ENCODE measurements at places on chromosomes 12 and 14.
A peak's percentile ranks its signal among the peaks of the same experiment; 100 is the strongest.

GRCh38 chr12:131385313-131386166, 325.4 kb upstream of the SFSWAP start:
- H3K27me3 ChIP-seq: no peaks in the 10 kb centered on the region
- no peak overlapping the region for H3K27ac ChIP-seq
- H3K36me3 ChIP-seq: no peaks in the 10 kb centered on the region

DNA sequence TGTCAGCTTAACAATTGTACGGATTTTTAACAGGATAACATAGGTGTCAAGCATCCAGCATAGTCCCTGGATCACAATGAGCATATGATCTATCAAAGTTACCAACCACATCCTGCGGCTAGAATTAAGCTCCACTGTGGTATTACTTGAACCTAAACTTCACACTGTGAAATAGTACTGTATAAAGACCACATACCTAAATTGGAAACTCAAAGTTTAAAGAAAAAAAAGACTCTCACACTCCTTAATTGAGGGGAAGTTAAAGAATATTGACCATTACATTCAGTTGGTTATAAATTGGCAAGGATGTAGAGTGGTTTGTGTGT, 133.0 kb upstream of the PZP start:
- H3K4me1 ChIP-seq: no peaks in the 10 kb centered on the region
- H3K27me3 ChIP-seq: 0 out of 2 replicates have a peak, but pooled peaks cover 5% of the 10 kb centered on the region
- no peak overlapping the region for H3K27ac ChIP-seq
- no peak for DNase-seq
- H3K36me3 ChIP-seq: no peaks in the 10 kb centered on the region

DNA sequence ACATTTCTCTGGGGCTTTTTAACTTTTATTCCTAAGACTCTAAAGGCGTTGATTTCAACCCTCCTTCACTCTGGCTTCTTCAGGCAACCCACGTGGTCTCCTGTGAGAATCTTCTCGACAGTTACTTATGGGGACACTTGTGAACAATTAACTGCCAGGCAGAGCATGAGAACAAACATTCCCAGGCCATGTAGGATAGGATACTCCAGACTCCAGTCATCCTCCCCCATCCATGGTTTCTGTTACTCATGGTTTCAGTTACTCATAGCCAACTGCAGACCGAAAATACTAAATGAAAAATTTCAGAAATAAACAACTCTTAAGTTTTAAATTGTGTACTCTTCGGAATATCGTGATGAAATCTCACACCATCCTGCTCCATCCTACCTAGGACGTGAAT, 19.5 kb downstream of the GPR68 start:
- no peaks in the 10 kb centered on the region for H3K36me3 ChIP-seq
- no peak overlapping the region for H3K27ac ChIP-seq
- no peaks in the 10 kb centered on the region for H3K27me3 ChIP-seq
- peak; percentile 59 for DNase-seq

- H3K4me3 ChIP-seq: no peak overlapping the region
- peak; percentile 77 for DNase-seq
- H3K27me3 ChIP-seq: no peaks in the 10 kb centered on the region
- no peak overlapping the region for H3K27ac ChIP-seq
- no peaks in the 10 kb centered on the region for H3K4me1 ChIP-seq
Measured at GRCh38 chr12:132638541-132639408, 20.2 kb downstream of the P2RX2 start.

DNA sequence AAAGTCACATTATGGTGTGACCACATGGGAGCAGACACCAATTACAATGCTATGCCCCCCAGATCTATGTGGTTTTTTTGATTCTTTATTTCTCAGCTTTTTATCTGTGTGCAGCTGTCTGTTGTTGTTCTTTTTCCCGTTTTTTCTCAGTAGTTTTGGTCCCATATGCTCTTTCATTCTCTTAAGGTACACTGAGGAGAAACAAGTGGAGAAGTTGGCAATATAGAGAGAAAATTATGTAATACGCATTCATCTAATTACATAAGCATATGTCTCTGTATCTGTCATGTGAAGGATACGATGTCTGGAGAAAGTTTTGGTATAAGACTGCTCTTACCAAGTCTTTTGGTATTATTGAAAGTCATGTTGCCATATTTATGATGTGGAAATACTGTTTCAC, 819.0 kb downstream of the NRXN3 start:
- H3K4me3 ChIP-seq: no peak overlapping the region
- H3K27ac ChIP-seq: no peak overlapping the region
- H3K36me3 ChIP-seq: no peaks in the 10 kb centered on the region
- H3K4me1 ChIP-seq: 0 out of 2 replicates have a peak, but pooled peaks cover 5% of the 10 kb centered on the region
- H3K27me3 ChIP-seq: no peaks in the 10 kb centered on the region

DNA sequence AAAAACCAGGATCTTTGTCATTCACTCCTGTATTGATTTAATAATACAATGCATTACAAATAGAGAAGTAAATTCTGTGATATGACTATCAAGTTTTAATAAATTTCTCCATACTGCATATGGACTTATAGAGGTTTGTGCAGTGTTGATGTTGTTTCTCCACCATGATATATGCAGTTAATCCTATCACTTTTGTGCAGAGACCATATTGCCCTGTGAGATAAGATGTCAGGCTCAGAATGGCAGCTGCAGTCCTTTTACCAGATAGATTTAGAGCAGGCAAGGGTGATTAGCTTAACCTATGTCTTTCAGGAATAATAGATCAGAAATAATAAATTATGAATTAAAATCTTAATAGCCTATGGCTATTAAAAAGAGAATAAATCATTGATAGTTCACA, 38.6 kb upstream of the KCNJ8 start:
- no peak overlapping the region for H3K4me3 ChIP-seq
- H3K27me3 ChIP-seq: no peaks in the 10 kb centered on the region
- H3K36me3 ChIP-seq: 0 out of 2 replicates have a peak, but pooled peaks cover 3% of the 10 kb centered on the region
- no peaks in the 10 kb centered on the region for H3K4me1 ChIP-seq
- no peak overlapping the region for H3K27ac ChIP-seq

DNA sequence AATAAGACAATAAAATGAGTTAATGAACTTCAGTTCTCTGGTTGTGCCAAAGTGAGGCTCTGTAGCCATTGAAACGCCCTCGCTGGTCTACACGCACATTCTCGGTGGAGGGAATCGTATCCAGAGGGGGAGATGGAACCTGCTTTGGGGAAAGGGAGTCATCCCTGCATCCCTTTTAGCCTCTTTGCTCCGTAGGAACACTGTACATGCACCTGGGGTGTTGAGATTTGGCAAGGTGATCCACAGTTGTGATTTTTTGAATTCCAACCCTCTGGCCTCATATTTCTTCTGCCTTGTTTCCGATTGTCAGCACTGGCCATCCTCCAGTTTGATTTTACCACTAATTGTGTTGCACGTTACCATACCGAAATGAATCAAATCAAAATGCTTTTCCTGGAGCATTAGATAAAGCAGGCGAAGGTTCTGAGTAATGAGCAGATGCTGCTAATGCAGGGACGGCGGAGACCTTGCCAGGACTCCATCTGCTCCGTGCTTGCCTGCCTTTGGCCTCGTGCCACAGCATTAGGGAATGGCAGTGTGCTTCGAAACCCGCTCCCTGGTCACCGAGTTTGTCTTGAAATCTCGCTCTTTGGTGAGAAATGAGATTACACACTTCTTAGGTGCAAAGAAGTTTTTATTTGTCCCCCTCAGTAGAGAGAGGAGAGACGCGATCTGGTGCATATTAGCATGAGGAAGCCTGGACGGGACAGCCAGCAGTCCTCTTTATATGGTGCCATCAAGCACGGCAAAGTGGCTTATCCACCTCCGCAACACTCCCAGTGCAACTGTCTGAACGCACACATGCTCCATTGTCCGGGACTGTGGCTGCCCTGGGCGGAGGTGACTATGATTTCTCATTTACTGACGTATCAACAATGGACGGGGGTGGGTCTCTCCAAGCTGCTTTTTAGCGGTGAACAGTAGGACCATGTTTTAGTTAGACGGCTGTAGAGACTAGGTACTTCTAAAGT, 59.1 kb downstream of the FBXW8 start:
- no peak overlapping the region for H3K27ac ChIP-seq
- no peaks in the 10 kb centered on the region for H3K4me1 ChIP-seq
- no peaks in the 10 kb centered on the region for H3K27me3 ChIP-seq
- H3K4me3 ChIP-seq: no peak overlapping the region

GRCh38 chr12:126706300-126706699, 1560.7 kb upstream of the TMEM132C start:
- no peaks in the 10 kb centered on the region for H3K27me3 ChIP-seq
- no peak overlapping the region for H3K4me3 ChIP-seq
- DNase-seq: no peak
- no peaks in the 10 kb centered on the region for H3K4me1 ChIP-seq
- H3K27ac ChIP-seq: no peak overlapping the region

- no peaks in the 10 kb centered on the region for H3K36me3 ChIP-seq
- H3K27ac ChIP-seq: no peak overlapping the region
- H3K4me1 ChIP-seq: no peaks in the 10 kb centered on the region
Measured at GRCh38 chr14:53896726-53897125, 59.9 kb downstream of the BMP4 start.

GRCh38 chr14:65346895-65347294, 65.6 kb upstream of the FUT8 start:
- H3K36me3 ChIP-seq: no peaks in the 10 kb centered on the region
- peak; percentile 55 for DNase-seq
- H3K4me1 ChIP-seq: 0 out of 2 replicates have a peak, but pooled peaks cover 9% of the 10 kb centered on the region
- no peaks in the 10 kb centered on the region for H3K27me3 ChIP-seq
- H3K27ac ChIP-seq: no peak overlapping the region
- no peak overlapping the region for H3K4me3 ChIP-seq

- H3K36me3 ChIP-seq: no peaks in the 10 kb centered on the region
- peak; percentile 58 for DNase-seq
- H3K4me3 ChIP-seq: no peak overlapping the region
- H3K27ac ChIP-seq: no peak overlapping the region
Measured at GRCh38 chr12:62006076-62006732, 254.0 kb upstream of the USP15 start.

GRCh38 chr14:95026851-95027463, 130.4 kb downstream of the DICER1 start:
- H3K27me3 ChIP-seq: no peaks in the 10 kb centered on the region
- peaks cover 3% of the 10 kb centered on the region for H3K4me1 ChIP-seq

DNA sequence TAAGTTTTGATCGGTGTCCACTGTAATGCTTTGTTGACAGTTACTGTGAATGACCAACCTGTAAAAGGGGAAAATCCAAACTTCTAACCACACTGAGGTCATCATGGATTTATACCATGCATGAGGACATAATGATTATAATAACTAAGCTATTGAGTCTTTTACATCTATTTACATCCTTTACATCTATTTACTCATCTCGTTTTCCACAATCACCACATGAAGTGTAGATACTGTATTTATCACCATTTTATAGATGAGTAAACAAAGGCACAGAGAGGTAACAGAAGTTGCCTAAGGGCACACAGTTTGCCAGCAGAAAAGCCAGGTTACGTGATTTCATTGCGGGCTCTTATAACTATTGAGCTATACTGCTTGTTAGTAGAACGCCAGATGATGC, 27.9 kb upstream of the EID3 start:
- H3K27me3 ChIP-seq: no peaks in the 10 kb centered on the region
- peaks cover 25% of the 10 kb centered on the region for H3K4me1 ChIP-seq
- H3K27ac ChIP-seq: no peak overlapping the region
- no peak for DNase-seq
- no peak overlapping the region for H3K4me3 ChIP-seq
- H3K36me3 ChIP-seq: no peaks in the 10 kb centered on the region

DNA sequence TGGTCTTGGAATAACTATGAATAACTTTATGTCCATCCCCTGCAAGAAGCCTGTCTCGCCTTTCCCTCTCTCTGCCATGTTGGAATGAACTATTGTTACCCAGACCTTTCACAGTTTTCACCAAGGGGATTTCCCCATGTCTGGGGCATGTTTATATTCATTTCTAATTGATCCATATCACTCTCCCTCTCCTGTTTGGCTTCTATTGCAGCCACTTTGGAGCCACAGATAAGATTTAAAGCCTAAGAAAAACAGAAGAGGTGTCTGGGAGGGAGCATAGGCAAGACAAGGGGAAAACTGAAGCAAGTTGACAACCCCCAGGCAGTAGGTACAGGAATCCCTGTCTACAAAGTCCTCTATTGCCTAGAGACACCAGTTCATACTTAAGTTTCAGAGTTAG, 41.0 kb upstream of the FOXJ2 start:
- H3K27me3 ChIP-seq: no peaks in the 10 kb centered on the region
- no peaks in the 10 kb centered on the region for H3K36me3 ChIP-seq
- no peak for DNase-seq
- H3K27ac ChIP-seq: no peak overlapping the region

- no peaks in the 10 kb centered on the region for H3K36me3 ChIP-seq
- DNase-seq: no peak
- H3K27me3 ChIP-seq: peaks cover 1% of the 10 kb centered on the region
- H3K4me3 ChIP-seq: no peak overlapping the region
Measured at GRCh38 chr12:13365748-13366366, 169.3 kb downstream of the EMP1 start.

GRCh38 chr12:109994401-109995175, 1.6 kb downstream of the GIT2 start:
- peak; percentile 43 for DNase-seq
- H3K36me3 ChIP-seq: peaks cover 12% of the 10 kb centered on the region
- peaks cover 39% of the 10 kb centered on the region for H3K4me1 ChIP-seq

DNA sequence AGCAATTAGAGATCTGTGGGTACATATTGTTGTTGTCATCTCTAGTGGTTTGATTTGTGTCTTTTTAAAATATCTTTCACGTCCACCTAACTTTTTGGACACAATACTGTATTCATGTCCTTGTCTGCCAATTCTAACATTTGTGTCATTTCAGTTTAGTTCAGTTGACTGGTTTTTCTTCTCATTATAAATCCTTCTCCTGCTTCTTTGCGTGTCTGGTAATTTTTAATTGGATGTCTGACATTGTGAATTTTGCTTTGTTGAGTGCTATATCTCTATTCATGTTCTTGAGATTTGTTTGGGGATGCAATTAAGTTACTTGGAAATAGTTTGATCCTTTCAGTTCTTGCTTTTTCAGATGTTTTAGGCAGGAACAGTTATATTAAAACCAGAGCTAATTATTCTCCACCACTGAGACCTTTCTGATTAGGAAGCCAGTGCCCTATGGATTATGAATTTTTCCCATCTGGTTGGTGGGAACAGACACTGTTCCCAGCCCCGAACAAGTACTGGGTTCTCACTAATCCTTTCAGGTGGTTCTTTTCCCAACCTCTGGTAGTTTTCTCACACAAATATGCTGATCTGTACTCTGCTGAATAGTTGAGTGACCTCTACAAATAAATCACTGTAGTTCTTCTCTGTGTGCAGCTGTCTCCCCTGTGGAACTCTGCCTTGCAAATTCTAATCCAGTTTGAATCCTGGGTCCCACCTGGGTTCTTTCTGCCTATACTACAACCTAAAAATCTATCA, 91.1 kb upstream of the DYNC1H1 start:
- H3K4me1 ChIP-seq: peaks cover 18% of the 10 kb centered on the region
- no peak overlapping the region for H3K4me3 ChIP-seq

- H3K36me3 ChIP-seq: no peaks in the 10 kb centered on the region
- H3K4me3 ChIP-seq: no peak overlapping the region
- DNase-seq: peak; percentile 29
- peak overlapping the region; percentile 42 for H3K27ac ChIP-seq
Measured at GRCh38 chr14:28652782-28653181, 113.8 kb upstream of the FOXG1 start.

GRCh38 chr12:66733839-66734238, 55.0 kb upstream of the GRIP1 start:
- no peaks in the 10 kb centered on the region for H3K27me3 ChIP-seq
- H3K4me1 ChIP-seq: no peaks in the 10 kb centered on the region
- no peaks in the 10 kb centered on the region for H3K36me3 ChIP-seq
- no peak overlapping the region for H3K27ac ChIP-seq
- no peak overlapping the region for H3K4me3 ChIP-seq

GRCh38 chr14:103480595-103480994, 42.0 kb downstream of the CKB start:
- H3K4me1 ChIP-seq: peaks cover 14% of the 10 kb centered on the region
- H3K4me3 ChIP-seq: no peak overlapping the region
- peaks cover 65% of the 10 kb centered on the region for H3K36me3 ChIP-seq
- DNase-seq: no peak

Measured in GM23248 (cell line).